ENCODE measurements at places on chromosomes 6 and 20.

DNA sequence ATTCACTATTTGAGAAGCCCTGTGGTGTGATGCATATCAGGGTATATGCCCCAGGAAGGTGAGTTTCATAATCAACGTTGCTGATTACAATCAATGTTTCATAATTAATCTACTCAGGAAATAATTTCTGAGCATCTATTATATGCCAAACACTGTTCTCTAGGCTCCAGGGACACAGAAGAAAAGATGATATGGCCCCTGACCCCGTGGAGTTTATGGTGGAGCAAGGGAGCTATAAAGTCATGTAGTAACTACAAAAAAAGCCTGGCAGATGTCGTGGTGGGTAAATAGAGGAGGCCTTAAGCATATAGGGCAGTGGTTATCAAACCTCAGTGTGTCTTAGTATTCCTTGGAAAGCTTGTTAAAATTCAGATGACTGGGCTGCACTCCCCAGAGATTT is 40.1 kb upstream of the BCAS1 start:
- DNase-seq = no peak

DNA sequence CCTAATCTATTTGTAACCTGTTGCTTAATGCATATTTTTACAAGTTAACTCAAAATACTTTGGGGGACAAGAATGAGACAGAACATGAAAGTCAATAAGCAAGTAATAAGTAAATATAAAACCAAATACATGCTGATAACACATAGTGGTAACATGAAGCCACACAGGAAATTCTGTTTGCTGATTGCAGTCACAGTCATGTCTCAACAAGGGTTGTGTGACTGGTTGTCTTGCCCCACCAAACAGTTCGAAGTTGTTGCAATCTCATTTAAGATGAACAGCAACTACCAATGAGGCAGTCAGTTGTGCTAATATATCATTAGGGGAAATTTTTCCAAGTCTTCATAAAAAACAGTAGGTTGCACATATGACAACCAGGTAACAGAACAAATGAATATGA is 14.5 kb downstream of the CD24 start:
- no peak for DNase-seq

DNA sequence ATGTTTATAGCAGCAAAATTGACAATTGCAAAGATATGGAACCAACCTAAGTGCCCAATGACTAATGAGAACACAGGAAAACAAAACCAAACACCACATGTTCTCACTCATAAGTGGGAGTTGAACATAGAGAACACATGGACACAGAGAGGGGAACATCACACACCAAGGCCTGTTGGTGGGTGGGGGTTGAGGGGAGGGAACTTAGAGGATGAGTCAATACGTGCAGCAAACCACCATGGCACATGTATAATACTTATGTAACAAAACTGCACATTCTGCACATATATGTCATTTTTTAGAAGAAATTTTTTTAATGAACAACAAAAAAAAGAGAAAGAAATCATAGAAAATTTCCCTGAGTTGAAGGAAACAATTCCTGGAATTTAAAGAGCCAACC is 3.9 kb downstream of the EPM2A start:
- DNase-seq = no peak

DNA sequence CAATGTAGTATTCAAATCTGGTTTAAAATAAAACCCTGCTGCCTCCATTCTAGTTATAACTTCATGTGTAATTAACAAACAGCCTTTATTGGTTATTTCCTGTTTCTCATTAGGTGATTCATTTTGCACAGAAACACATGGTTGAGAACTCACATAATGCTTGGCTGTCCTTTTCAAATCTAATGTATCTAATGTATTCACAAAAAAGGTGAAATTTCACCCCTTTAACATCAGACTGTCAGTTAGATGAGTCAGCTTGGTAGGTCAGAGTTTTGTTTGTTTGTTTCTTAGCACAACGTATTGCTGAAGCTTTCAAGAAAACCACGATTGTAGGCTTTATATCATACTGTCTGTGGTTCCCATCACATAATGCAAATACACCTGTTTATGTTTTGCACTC is 78.7 kb upstream of the TMEM30A start:
- no peak for DNase-seq

DNA sequence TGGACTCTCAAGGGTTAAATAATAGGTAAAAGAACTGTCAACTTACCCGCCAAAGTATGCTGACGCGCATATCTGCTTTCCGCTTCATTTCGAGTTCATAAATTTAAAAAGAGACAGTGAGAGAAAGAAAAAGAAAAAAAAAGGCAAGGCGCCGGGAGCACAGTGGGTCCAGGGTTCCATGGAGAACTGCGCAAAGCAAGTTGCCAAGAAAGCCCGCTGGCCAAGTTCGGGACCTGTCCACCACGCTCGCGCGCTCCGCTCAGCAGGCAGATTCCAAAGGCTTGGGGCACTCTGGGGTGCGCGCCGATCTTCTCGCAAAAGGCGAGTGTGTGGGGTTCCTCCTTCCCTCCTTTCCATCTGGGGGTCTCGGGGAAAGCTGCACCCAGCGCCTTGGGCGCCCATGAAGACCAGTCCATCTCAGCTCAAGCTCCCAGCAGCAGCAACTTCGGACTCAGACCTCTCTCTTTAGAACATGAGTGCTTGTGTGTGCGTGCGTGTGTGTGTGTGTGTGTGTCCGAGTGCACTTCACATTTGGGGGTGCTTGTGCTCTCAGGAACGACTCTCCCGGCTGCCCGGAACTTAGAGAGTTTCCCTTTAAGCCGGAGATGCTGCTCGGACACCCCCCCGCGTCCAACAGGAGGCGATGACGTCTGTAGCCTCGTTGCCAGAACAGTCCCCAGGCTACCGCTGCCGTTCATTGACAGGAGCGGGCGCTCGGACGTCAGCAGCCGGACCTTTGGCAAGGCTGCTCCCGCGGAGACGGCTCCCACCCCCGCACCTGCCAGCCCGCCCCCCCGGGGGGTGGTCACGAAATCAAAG is 180.0 kb downstream of the TBXT start:
- no peak for DNase-seq

DNA sequence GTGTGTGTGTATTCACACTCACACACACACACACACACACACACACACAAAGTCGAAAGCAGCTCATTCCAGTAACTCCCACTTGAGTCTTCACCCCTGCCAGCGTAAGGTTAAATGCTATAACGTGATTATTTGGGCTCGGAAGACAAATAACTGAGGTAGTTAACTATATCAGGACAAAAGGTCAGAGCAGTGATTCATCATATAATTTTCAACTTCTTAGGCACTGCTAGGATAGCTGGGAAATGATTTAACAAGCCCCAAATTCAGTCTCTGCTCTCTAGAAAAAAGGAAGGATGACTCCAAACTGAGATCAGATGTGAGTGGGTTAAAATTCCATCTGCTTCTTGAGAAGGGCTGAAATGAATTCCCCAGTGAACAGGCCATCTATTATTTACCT is 30.7 kb downstream of the HDGFL1 start:
- no peak for DNase-seq

- no peak for DNase-seq
Measured at GRCh38 chr6:54053881-54054391, 57.3 kb upstream of the MLIP start.

DNA sequence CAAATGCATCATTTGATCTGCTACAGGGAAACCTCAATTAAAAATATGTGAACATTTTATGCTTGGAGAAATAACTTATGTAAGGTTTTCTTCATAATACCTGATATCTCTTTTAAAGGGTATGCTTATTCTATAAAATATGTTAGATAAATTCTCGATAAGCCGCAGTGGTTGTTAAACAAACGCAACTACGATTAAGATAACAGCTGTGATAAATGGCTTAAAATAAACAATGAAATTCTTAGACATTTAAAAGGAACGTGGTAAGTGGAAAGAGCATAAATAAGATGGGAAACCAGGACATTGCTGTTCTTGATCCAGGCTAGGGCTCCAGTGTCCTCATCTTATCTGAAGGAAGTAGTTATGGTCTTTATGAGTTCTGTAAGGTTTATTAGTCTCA is 415.9 kb downstream of the CD83 start:
- no peak for DNase-seq

DNA sequence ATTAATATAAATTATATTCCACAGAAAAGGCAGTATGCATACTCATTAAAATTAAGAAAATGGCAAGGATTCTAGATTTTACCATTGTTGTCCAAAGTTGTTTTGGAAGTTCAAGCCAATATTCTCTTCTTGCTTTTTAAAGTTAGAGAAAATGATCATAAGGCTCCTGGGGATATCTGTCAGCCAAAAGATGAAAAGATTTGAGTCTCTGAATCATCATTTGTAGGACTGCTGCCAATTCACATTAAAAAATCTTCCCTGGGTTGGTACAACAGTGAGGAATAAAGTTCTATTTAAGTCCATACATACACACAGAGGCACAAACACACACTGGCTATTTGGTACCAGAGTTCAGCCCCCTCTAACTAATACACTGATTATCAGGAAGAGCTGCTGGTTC is 620.1 kb downstream of the COL12A1 start:
- DNase-seq = no peak

- DNase-seq = no peak
Measured at GRCh38 chr20:24993337-24994185, 1.0 kb upstream of the APMAP start.

DNA sequence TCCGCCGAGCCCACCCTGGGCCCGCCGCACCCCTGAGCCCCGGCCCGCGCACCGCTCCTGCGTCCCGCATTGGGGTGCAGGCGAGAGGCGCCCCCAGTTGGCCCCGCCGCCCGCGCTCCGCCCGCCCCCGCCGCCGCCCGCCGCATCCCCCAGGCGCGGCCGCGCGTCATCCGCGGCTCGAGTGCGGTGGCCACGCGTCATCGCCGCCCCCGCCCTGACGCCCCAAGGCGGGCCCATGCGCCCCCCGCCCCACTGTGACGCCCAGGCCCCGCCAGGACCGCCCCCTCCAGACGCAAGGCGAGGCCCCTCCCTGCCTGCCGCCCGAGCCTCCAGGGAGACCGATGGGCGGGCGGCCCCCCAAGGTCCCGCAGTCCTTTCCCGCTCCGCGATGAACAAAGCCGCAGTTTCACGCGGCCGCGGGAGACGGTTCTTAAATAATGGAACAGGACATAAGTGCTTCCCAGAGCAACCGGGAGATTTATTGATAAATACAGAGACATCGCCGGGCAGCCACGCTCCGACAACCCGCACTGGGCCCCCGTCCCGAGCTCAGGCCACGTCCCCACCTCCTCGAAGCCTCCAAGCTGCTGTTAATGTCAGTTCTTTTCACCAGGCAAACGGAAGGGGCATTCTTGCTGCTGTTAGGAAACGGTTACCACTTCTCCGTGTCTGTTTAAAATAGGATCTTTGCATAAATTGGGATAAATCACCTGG is at the start of gene ANKRD60:
ANKRD60 (minus strand) TSS at position 170 of the 714 bp plus-strand sequence; CDS start at position 170, 0 bp downstream.
- no peak for DNase-seq

GRCh38 chr6:16057446-16057845 is 71.4 kb upstream of the MYLIP start:
- DNase-seq = no peak

- no peak for DNase-seq
Measured at GRCh38 chr20:32544260-32544722, 40.8 kb downstream of the NOL4L start.

DNA sequence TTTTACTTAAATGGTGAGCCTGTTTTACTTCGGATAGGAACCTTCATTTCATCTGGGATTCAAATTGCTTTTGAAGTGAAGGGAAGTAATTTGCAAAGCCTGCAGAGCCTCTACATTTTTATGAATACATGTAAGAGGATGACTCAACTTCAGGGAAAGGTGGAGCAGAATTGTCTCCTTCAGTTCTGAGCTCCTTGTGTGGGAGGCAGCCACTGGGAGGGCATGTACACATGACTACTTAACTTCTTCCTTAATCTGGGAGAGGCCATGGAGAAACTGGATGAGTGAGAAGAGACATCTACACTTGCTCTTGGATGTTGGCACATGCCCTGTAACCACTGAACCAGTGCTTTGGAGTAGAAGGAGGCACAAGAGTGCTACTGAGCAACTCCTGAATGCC is 145.1 kb upstream of the NRSN1 start:
- DNase-seq = no peak

GRCh38 chr20:61055180-61056010 is 196.7 kb upstream of the CDH4 start:
- no peak for DNase-seq

DNA sequence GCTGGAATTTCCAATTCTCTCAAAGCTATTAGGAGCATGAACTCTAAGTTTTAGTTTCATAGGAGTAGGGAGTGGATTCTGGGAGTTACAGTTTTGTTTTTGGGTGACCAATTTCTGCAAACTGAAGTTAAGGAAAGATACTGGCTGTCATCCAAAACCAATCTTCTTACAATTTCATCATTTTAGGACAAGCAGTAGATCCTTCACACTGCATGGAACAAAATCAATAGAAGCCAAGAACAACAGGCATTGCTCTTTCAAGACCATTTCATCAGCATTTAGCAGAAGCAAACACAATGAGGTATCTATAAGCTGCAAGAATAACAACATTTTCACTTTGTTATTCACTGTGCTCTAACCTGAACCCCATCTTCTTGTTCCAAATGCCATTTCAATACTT is 173.0 kb downstream of the GMDS start:
- DNase-seq = no peak
